Left ventricle myocardium inferior (tissue), 1 donor: ENCODE measurements at places on chromosomes 3 and 15.

GRCh38 chr3:105611304-105612192 lies 244.8 kb downstream of the ALCAM start:
- DNase-seq, result no peak

DNA sequence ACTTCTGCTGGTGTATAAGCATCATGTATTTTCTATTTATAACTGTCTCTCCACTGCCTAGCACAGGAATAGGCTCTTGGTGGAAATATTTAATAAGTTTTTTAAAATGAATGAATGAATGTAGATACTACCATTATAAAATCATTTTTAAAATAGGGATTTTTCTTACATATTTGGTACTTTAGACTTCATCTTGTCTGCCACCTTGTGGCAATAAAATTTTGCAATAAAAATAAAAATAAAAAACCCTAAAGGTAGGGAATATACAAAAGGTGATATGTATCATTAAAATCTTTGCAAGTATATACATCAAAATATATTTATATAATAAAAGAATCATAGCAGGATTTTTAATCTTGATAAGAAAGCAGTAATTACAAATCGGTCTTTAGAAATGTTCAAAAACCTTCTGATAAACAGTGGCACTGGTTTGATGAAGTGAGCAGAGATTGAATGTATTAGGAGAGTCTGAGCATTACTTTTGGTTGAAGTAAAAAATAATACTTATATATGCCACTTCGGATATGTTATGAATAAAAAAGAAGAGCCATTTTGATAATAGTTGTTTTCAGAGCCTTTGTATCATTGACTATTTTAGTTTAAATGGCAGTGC lies 95.2 kb downstream of the SPATA16 start:
- DNase-seq, result no peak

- no peak for DNase-seq
Measured at GRCh38 chr3:178042376-178042775, 493.9 kb upstream of the KCNMB2 start.

DNA sequence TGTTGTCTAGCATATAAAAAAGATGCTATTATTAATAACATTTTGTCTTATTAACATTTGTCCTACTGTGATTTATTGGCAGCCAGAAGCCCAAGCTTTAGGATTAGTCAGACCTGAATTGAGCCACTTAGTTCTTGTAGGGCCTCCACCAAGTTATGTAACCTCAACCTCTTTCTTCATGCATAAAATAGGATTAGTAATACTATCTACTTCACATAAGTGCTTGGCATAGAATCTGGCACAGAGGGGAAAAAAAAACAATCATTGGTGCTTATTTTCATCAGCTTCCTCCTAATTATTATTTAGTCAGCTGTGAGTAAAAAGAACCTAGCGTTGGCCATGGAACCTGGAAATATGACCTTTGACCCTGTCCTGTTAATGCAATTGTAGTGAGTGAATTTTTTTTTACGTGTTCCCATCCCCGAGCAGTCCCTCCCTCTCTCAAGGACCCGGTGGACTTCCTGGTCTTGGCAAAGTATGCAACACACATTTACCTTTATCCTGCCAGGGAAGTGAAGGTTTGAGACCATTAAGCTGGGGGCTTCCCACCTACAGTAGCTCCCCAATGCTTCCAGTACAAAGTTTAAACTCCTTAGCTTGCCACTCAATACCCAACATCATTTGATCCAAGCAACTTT lies 136.8 kb downstream of the FHIT start:
- DNase-seq, result no peak

GRCh38 chr3:5162102-5162501 lies 25.4 kb upstream of the EDEM1 start:
- no peak for DNase-seq

GRCh38 chr15:47246317-47246716 lies 471.0 kb upstream of the SEMA6D start:
- no peak for DNase-seq

GRCh38 chr3:53776494-53777101 lies 69.6 kb downstream of the CHDH start:
- no peak for DNase-seq

DNA sequence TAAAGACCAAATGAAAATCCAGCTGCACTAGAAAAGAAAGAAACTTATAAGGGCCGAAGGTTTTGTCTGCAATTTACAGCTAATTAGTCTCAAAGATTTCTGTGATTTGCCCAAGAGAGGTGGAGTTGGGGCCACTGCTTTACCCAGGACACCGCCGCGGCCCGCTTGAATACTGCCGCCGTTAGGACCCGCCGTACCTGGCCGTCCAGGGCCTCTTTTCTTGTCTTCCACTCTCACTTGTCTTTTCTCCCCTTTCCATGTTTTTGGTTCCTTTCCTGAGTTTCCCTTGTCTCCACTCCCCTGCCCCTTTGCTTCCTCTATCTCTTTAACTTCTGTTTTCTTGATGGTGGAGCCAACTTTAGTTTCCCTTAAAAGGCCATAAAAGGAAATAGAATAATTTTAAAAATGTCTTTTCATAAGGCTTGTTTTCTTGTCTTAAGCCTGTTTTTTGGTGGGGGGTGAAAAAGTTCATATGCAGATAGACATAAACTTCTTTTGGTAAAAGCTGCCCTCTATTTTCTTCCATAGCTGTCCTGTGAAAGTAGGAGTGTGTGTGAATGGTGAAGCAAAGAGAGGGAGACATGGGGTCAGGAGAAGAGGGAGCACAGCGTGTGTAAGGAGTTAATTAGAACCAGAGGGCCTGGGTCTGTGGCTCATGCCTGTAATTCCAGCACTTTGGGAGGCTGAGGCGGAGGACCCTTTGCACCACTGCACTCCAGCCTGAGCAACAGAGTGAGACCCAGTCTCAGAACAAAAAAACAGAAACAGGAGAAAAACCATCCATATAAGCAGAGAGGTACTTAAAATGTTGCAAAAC lies 16.0 kb upstream of the CCNL1 start:
- no peak for DNase-seq

DNA sequence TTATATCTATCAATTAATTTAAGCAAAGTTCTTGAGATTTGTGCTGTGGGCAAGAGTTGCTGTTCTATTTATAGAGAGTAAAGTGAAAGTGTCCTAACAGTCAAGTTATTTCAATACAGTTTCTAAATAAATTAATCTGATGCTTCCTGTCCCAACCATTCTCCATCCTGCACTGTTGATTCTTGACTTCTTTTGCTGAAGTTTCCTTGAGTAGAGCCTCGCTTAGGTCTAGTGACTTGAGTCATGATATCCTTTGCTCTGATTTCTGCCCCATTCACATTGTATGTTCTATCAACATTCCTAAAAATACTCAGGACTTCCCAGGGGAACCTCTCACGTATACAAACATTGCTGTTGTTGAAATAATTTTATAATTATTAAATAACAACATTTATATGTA lies 498.4 kb upstream of the ALCAM start:
- no peak for DNase-seq

DNA sequence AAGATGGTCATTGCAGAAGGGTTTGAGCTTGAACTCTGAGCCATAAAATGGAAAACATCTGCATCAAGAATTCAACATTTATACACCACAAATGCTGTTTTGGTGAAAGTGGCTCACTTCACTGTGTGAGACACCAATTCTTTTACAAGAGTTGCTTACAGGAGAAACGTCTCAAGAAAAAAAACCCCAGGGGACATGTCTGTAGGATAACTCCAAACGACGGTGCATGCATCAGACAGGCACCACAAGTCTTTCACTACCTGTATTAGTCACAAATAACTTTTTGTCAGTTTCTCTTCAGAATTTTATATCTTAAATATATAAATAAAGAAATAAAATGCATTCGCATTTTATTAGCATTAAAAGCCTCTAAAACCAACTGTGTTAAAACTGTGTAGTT lies 164.3 kb downstream of the EFHB start:
- no peak for DNase-seq

DNA sequence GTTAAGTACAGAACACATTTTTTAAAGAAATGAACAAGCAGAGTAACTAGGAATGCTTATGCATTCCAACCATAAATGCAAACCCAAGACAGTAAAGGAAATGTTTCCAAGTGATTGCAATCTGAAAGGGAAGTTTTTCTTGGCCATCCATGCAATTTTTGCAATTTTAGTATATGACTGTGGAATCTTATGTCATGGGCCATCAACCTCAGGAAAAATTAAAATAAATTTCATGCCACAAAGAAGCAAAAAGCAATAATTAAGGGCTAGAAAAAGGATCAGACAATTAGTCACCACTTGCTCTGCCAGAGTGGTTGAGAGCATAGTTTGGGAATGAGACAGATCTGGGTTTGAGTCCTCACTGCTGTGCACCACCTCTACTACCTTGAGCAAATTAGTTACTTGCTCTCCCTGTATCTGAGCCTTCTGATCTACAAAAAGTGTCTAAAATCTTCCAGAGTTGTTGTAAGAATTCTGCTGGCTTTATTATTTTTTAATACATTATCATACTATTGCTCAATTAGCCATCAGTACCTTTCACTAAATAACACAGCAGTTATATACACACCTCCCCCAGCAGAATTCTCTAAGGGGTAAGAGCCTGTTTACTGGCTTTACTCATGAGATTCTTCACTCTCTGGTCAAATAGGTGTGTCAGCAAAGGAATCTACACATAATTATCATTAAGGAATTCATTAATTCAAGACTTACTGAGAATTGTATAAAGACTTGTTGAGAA lies 49.7 kb upstream of the FBN1 start:
- DNase-seq, result no peak

- DNase-seq, result no peak
Measured at GRCh38 chr15:59443341-59444072, 5.5 kb downstream of the FAM81A start.

DNA sequence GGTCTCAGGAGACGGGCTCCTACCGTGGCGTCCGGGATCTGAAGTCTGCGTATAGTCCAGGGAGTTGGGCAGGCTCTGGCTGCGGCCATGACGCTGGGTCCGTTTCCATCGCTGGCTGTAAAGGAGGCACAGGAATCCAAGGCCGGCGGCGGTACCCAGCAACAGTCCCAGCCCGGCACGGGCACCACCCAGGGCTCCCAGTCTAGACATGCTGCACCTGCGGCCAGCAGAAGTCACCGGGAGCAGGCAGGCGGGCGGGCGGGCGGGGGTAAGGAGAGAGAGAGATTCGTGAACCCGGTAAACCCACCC lies 526 bp downstream of the RMDN3 start:
- DNase-seq, result no peak

GRCh38 chr3:12896063-12896985 lies 55.0 kb upstream of the RPL32 start:
- DNase-seq, result no peak

DNA sequence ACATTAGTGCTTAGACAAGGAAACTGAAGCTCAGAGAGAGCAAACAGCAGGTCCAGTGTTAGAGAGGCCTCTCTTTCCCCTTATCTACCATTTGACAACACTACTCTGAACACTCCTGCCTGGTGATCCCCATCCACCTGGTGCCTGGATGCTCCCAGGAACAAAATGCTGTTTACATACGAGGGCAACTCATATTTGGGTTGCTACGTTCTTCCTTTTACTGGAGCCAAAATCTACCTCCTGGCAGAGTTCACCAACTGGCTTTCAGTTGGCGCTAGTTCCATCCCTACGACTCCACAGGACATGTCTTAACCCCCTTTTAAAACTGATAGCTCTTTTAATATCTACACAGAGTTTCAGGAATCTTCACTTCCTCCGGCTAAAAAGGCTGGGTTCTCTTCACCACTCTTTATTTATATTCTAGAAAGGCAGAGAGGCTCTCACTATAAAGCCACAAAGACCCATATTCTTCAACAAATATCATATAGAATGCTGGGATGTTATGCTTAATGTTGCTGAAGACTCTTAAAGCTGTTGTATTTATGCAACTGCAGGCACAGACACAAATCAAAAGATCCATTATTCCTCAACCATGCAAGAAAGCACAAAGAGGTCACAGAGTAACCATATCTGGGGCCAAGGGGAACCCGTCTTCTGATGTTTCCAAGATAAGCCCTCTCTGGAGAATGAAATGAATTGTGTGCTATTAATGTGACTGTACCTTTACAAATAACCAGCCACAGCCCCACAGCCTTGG lies 47.9 kb downstream of the CCNB2 start:
- no peak for DNase-seq
